ENCODE measurements at places on chromosomes 3 and 15. TPM values are rescaled to one million over a fixed set of nuclear protein-coding genes. Genes with fewer than 3 reads are reported as not detected.

- peak; percentile 63 for DNase-seq
These were observed 62.2 kb downstream of the ABTB1 start for GRCh38 chr3:127734754-127735473.

DNA sequence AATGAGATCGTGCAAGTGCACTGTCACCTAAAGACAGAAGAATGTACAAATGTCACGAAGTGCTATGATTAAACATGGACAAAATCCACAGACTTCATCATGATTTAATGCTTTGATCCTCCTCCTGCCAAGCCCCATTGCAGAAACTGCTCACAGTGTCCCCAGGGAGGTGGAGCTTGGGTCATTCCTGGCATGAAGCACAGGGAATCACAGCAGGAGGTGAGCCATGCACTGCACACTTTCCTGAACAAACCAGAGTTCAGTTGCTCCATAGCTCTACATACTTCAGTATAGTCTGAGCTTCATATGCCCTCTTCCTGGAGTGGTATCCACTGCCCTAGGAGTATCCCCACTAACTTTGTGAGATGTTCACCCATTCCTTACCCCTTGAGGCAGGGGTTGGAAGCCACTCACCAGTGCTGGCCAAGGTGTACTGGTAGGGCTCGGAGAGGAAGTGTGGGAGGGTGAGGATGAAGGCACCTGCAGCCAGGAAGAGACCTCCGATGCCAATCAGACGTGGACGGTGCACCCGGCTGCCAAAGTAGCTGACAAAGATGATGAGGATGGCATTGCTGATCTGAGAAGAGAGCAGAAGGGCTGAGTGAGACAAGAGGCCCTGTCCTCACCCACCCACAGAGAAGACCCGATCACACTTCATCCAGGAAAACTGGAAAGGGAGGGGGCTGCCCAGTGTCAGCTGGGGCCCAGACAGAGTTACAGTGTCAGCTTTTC lies 56.3 kb downstream of the SLCO2A1 start:
- no peak for DNase-seq

DNA sequence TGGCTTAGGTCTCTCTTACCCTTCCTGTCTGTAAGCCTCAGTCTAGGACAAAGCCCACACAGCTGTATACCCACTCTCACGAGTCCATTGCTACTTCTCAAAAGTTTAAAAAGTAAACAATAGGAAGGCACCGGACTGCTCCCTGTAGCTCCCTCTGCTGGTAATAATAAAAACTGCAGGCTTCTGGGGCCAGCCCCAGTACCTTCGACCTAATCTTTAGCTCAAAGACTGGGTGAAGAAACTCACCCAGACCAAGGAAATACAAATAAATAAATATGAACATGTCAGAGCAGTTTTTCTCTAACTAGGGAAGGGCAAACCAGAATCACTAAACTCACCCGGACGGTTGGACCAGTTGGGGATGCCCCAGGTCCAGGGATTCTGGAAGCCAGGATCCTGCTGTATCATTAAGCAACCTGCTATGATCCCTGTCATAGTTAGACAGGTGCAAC lies 5.0 kb downstream of the FAM219B start:
- peak; percentile 74 for DNase-seq

- no peak for DNase-seq
These were observed 834.5 kb upstream of the NECTIN3 start for GRCh38 chr3:110236976-110237610.

DNA sequence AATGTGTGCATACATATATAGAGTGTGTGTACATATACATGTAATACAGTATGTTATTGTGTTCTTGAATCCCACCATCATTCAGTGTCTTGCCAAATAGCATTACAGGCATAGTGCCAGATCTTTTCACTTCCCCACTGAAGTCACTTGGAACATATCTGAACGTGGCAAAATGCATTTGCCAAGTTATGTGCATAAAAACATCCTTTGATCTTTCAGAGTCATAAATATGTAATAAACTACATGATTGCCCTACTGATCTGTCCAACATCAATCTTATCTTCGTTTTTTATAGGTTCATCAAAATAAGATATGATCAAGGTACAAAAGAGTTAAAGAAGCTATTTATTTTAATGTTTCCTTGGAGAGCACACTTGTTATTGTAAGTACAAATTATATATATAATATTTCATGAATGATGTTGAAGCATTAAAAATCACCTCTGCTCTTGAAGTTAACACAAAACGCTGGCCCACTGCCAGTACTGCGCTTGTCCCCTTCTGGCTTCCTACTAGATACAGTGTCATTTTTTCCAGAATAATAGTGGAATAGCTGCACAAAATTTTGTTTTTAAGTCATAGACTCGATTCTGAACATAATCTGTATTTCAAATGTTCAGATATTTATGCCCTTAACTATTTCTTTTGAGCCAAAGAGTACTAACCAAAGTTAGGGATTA lies 549.5 kb upstream of the ARRDC4 start:
- DNase-seq: no peak

DNA sequence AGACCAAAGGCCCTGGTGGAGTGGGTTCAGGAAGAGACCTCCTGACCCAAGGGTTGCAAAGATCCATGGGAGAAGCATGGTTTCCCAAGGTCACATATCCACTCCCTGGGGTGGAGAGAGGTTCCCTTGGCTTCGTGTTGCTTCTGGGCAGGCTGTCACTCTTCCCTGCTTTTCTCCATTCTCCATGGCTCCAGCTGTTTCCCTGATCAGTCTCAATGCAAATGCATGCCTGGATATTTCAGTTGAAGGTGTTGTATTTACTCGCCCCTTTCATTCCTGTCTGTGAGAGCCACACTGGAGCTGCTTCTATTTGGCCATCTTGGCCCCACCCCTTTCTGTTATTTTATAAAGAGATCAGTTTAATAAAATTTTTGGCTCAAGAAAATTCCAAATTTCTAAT lies 95.0 kb upstream of the PLSCR4 start:
- DNase-seq: no peak

- DNase-seq: no peak
These were observed 114.9 kb downstream of the PDZRN3 start for GRCh38 chr3:73509816-73510215.

- no peak for DNase-seq
These were observed 48.2 kb upstream of the FNDC3B start for GRCh38 chr3:171991166-171991565.

DNA sequence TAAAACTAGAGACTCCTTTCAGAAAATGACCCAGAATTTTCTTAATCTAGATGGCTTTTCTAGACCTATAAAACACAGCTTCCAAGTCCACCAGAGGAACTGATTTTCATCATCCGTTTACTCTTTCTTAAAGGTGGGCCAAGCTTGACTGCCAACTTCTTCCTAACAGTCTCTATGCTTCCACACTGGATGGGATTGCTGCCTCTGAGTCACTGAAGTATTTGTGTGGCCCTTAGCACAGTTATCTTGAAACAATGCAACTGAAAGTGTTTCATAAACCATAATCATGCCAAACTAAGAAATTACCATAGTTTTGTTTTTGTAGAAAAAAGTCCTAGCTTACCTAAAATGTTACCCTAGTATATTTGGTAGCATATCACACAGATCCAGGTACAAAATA lies 985.7 kb downstream of the TUSC7 start:
- no peak for DNase-seq

DNA sequence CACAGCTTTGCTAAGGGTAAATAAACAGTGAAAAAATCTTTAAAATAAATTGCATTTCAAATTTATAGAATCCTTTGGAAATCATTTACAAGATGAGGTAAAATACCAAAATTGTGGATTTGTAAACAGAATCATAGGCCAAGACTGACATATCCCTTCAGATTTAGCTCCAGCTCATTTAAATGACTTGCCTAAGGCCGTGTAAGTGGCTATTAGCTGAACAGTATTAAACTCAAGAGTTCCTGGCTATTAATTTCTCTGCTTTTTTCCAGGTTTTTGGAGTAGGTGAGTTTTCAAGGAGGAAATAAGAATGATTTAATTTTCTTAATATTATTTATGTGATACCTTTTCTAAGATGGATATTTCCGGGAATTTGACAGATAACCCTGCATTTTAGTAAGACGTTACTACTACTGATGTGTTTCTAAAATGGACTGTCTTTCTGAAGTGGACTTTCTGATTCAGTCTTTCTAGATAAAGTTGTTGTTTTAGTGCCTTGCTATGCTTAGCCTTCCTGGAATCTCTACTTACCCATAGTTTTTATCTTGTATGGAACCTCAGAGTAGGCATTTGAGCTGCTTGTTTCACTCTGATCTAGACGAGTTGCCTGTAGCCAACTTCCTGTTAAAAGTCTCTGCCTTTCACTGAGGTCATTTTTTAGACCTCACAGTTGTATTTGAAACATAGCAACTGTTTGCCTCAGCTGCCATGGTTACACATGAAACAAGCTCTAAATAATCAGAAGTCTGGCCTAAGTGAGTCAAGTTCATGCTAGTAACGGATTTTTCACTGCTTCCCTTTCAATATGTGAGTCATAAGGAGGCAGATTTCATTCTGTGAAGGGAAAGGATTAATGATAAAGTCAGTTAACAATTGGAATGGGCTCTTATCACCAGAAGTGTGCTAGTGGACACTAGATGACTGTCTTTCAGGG lies 127.0 kb downstream of the KLHL25 start:
- no peak for DNase-seq

- no peak for DNase-seq
These were observed 4.0 kb downstream of the RAB11A start for GRCh38 chr15:65873256-65873655.

DNA sequence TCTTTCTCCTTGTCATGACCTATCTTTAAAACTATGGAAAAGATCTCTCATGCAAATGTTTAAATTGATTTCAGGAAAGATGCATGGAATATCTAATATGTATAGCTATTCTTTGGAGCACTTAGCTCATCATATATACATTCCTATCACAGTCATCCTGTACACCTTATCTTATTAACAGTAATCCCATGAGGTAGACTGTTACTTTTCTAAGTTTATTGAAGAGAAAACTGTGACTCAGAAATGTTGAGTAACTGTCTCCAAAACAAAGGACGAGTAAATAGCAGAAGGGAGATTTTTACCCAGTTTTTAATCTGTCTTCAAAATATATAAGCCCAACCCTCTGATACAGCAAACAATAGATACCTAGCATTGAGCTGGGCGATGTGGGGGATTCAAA lies 308.3 kb downstream of the GAP43 start:
- DNase-seq: no peak

GRCh38 chr3:13053893-13054292 lies 19.3 kb downstream of the IQSEC1 start:
- DNase-seq: no peak

GRCh38 chr3:70979983-70980645 lies 603.4 kb downstream of the FOXP1 start:
- no peak for DNase-seq

DNA sequence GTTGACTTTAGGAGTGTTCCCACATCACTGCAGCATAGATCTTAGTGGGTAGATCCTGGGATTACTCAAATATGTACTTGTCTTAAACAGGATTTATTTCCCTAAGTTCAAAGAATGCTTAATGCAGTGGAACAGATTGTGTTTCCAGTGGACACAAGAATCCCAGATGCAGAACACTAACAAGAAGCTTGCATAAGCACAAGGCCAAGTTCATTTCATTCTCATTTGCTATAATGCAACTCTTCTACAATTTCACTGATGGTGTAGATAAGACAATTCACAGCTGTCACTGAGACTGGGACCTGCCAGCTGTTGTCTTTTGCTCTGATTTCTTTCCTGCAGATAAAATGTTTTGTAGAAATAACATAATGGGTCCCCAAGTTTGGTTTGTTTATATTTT lies 225.6 kb downstream of the NFKBIZ start:
- DNase-seq: no peak

- no peak for DNase-seq
These were observed 117.5 kb upstream of the PTPRG start for GRCh38 chr3:61443886-61444285.

GRCh38 chr15:70237626-70238025 lies 139.9 kb upstream of the TLE3 start:
- DNase-seq: no peak

DNA sequence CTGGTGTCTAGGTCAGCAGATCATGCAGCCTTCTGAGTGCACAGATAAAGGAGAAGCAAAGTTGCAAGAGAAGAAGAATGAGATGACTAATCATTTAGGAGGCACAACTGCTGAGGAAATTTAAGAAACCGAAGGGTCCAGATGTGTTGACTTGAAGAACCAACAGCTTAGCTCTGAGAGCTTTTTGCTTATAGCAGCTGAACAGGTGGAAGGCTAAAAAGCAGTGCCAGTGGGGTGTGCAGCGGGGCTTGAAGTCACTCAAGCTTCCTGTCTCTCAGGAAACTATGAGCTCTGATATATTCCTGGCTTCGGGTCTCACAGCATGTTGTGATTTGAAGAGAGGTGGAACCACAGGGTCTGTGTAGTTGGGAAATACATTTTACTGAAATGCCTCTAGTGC lies 305.7 kb downstream of the RYR3 start:
- DNase-seq: no peak

- DNase-seq: no peak
These were observed 109.1 kb downstream of the RFTN1 start for GRCh38 chr3:16404349-16404895.

GRCh38 chr3:54578417-54578816 lies 349.4 kb downstream of the LRTM1 start:
- DNase-seq: no peak

DNA sequence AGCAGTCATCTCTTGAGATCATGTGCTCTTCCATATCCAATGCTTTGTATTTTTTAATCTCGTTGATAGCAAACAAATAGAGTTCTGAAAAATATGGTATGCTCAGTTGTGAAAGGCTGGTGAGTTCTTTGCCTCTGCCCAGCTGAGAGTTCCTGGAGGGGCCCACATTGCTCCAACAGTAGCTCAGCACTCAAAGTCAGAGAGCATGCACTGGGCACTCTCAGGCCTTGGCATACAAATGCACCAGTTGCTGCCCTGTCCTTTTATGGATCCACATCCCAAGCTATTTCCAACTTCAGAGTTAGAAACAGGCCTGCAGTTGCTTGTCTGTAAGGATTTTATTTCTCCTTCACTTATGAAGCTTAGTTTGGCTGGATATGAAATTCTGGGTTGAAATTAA lies 181.7 kb upstream of the CHRNA7 start:
- DNase-seq: no peak

GRCh38 chr3:47910233-47910632 lies 106.0 kb downstream of the MAP4 start:
- no peak for DNase-seq

GRCh38 chr3:32323604-32324003 lies 68.0 kb upstream of the CMTM7 start:
- no peak for DNase-seq

GRCh38 chr15:67462875-67463274 lies 58.1 kb upstream of the C15orf61 start:
- no peak for DNase-seq

Gene CPNE4
- polyA plus RNA-seq: 1.0 TPM

Gene GOLGA6L6
- polyA plus RNA-seq: not detected

Gene KNL1
- 0.14 TPM for polyA plus RNA-seq

Gene GP9
- not detected for polyA plus RNA-seq

Gene VEPH1
- polyA plus RNA-seq: 0.25 TPM

Gene WNT7A
- polyA plus RNA-seq: not detected

Gene NXPE3
- polyA plus RNA-seq: 26.8 TPM

Gene FANCD2OS
- not detected for polyA plus RNA-seq

Gene ZNF619
- 1.5 TPM for polyA plus RNA-seq

Gene TGM5
- polyA plus RNA-seq: 0.02 TPM

Gene PROK2
- polyA plus RNA-seq: 0.11 TPM

Gene ALPK3
- polyA plus RNA-seq: 65.8 TPM

Gene CADPS
- polyA plus RNA-seq: 37.5 TPM
